ENCODE measurements at places on chromosomes 7 and 10.

DNA sequence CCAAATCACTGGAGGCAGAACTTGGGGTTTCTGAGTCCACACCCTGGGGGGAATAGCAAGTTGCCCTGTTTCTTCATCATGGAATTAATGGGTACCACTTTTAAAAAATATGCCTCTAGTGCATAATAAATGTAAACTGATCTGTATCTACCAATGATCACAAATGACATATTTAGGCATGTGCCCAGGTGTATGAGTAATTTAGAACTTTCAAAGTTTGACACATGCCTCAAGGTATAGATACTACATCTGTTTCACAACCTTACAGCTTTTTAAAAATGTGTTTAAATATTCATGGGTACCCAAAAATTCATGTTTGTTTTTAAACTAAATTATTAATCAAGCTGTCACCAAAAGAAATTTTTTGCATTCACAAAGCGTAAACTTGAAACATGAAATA is 226.0 kb downstream of the KIAA1217 start:
- DNase-seq, result no peak

DNA sequence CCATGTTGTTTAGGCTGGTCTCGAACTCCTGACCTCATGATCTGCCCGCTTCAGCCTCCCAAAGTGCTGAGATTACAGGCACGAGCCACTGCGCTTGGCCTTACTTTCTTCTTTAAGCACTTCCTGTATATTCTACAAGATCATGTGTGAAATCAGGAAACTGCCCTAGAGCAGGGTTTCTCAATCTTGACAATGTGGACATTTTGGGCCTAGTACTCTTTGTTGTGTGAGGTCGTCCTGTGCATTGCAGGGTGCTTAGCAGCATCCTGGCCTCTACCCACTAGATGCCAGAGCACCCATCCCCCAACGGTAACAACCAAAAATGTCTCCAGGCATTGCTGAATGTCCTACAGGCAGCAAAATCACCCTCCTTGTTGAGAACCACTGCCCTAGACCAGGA is 24.7 kb downstream of the RRP12 start:
- DNase-seq, result no peak

GRCh38 chr10:116765648-116766081 is 23.3 kb upstream of the HSPA12A start:
- DNase-seq, result peak; percentile 15

- DNase-seq, result peak; percentile 68
Observed at GRCh38 chr10:124744102-124745050, at the start of gene FAM53B. Gene FAM53B, minus strand, starts transcription at chr10:124744378. Its CDS starts 37,665 bp downstream, at chr10:124706713.

GRCh38 chr10:117096599-117097201 is 41.4 kb downstream of the VAX1 start:
- no peak for DNase-seq

- DNase-seq, result peak; percentile 85
Observed at GRCh38 chr10:119445311-119445934, 97.1 kb downstream of the RGS10 start.

GRCh38 chr7:129604713-129605437 is 6.6 kb upstream of the NRF1 start:
- DNase-seq, result no peak

GRCh38 chr10:98016772-98017475 is 13.5 kb downstream of the CRTAC1 start:
- DNase-seq, result no peak

- no peak for DNase-seq
Observed at GRCh38 chr7:152872745-152873118, 113.2 kb downstream of the ACTR3B start.

GRCh38 chr7:27173956-27174873 is at the start of gene HOXA10:
Gene HOXA10, minus strand, starts transcription at chr7:27174320. Its CDS starts 14 bp downstream, at chr7:27174306.
- DNase-seq, result no peak

DNA sequence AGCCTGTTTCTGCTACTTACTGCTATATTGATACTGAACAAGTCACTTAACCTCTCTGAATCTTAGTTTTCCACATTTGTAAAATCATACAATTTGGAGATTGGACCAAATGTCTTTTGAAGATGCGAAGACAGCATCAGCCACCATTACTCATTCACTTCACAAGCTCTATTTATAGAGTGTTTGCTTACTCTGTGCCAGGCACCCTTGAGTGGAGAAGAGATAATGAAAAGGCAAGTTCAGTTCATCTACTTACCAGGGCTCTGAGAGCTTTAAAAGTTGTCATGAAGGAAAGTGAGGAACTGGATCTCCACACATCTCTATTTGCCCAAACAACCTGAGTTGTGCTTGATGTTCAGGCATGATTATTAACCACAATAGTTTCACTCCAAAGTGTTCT is 277.5 kb downstream of the CSTF2T start:
- no peak for DNase-seq

- no peak for DNase-seq
Observed at GRCh38 chr7:151993977-151994676, 31.3 kb upstream of the GALNT11 start.

- no peak for DNase-seq
Observed at GRCh38 chr10:78960316-78960800, 108.4 kb upstream of the ZMIZ1 start.

DNA sequence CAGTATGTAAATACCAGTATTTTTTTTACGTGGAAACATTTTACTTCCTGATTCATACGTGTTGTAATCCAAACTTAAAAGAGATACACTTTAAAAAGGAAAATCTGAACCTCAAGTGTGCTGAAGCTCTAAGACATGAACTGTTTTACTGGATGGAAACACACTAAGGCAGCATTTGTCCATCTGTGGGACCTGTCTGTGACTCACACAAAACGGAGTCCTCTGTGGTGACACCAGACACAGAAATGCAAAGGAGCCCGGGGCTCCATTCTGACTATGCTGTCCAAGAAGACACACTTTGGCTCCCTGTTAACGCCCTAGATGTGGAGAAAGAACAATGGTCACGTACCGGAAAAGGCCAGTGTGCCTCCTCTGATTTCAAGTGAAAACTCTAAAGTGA is 23.9 kb downstream of the RNF133 start:
- no peak for DNase-seq

GRCh38 chr10:119575506-119575905 is 21.3 kb downstream of the TIAL1 start:
- no peak for DNase-seq

DNA sequence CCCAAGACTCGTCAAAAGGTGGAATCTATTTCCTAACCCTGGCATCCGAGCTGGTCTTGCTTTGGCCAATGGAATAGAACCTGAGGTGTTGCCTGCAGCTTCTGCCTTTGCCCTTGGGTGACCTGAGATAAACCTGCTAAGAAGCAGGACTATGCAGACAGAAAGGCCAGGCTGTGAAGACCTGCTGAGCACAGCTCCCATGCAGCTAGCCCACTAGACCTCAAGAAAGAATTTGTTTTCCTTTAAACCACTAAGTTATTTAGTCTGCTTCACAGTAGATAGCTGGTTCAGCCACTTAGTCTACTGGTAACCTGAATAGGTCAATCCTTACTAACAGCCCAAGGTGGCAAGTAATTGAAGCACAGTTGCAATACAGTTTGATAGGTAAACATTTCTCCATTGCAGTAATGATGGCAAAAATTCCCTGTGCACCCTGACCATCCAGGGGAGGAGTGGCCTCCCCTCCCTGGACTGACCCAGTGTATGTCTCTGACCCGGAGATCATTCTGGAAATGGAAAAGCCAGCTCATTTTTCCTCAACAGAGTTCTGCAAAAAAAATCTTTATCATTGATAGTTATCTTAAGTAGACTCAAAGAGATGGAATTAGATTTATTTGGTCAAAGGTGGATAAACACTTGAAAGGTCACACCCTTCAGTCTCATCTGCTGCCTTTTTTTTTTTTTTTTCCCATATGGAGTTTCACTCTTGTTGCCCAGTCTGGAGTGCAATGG is 20.0 kb downstream of the TNS3 start:
- DNase-seq, result no peak

- DNase-seq, result no peak
Observed at GRCh38 chr7:30136117-30136731, 1.4 kb downstream of the MTURN start.

DNA sequence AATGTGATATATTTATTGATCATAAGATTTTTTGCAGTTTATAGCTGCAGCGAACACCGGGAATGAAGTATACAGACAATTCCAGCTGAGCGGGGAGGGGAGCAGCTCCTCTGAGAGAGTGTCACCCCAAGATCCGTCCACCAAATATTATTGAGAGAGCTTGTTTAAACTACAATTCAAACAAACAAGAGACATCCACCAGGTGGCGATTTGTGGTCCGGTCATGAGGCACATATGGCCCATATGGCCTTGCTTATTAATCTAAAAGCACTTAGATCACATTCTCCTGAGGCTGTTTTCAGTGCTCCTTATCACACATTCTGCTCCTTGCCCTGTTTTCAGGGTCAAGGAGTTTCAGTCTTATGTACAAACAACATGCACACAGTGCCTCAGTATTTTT is 83.1 kb downstream of the THSD7A start:
- no peak for DNase-seq

DNA sequence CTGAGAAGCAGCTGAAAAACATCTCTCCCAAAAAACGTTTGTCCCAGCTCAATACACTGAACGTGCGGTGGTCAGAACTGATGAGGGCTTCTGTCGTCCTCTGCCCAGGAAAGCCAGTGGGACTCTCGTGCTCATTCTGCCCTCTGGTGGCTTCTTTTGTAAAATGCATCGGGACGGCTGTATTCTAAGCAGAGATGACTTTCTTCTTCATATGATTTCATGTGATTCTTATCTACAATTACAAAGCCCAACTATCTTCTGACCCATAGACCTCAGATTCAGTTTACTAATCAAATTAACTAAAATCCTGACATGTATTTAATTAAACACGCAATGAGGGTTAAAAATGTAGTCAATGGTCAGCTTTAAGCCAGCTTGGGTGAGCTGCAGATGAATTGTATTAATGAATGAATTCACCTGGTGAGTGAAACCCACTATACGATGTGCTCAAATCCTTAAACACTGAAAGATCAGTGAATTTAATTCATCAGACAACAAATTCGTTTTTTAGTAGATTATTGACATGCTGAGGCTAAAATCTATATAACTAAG is 117.6 kb upstream of the FAM204A start:
- DNase-seq, result peak; percentile 35

GRCh38 chr7:15507708-15508107 is 54.1 kb downstream of the AGMO start:
- DNase-seq, result no peak

DNA sequence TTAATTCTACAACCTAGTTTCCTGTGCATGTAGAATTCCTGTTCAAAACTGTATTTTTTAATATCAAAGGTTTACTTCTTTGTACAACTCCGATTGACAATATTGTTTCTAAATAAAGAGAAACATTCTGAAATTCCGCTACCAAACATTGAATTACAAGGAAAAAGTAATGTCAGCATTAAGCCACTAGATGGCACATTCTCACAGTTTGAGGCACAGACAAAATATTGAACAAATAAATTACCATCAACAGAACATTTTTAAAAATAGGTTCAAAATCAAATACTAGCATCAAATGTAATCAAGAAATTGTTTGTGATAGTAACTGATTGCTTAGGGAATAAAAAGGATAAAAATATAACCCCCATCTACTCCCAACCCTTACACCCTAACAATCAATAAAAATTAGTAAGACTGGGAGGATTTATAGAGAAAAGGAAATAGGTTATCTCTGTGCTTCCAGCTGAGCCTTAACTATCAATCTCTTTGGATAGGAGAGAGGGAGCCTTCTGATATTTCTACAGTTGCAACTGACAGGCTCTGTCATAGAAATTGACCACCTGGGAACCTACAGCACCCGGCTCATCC is 86.6 kb upstream of the C7orf33 start:
- DNase-seq, result no peak

GRCh38 chr10:23065181-23065948 is 30.0 kb upstream of the MSRB2 start:
- no peak for DNase-seq

DNA sequence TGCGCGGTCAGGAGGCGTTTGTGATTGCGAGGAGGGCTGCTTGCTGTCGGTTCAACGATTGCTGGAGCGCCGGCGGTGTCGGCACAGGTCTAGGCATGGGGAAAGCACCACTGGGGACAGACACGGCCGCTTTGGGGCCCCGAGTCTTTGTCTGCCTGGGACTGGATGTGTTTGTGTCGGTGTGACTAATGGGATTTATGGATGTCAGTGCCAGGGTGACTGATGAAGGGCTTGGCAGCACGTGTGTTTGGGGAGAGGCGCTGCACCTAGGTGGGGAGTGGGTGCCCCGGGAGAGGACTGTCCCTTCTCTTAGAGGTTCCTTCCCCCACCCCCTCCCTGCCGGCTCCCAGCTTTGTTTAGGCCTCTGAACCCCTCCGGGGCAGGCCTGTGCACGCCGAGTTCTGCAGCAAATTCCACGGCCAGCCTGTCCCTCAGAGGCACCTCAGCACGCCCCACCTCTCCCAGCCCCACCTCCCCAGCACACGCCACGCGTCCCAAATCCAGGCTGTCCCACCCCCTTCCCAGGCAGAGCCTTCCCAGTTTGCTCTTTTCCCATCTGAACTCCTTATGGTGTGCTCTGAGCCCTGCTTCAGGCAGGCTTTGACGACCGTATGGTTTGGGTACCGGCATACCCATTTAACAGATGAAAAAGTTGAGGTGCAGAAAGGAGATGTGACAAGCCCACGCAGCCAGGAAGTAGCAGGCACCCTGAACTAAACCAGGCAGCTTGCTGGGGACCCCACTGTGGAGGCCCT is 6.4 kb upstream of the TNRC18 start:
- DNase-seq, result no peak
